Substantia nigra (tissue), 51 donors: ENCODE measurements at places on chromosomes 11 and 22.

DNA sequence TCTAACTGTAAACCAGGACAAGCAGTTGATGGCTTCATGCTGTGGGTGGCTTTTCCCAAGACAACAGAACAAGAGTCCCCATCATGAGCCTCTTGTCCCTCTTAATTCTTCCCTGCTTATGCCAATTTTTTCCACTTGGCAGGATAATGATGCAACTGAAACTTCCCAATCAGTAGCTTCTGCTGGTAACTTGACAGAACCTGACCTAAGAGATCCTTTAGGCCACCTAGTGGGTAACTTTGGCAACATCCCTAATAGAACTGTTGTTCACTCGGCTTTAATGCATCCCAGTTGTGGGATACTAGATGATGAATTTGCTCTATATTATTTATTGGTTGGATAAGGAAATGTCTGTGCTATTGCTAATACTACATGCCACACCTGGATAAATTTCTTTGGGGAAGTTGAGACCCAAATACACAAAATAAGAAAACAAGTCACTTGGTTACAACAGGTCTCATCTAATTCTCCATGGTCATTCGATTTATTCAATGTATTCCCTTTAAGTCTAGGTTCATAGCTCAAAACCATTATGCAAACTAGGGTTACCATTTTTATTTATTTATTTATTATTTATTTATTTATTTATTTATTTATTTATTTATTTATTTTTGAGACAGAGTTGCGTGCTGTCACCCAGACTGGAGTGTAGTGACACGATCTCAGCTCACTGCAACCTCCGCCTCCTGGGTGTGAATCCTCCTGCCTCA, 41.4 kb upstream of the NFAM1 start:
- DNase-seq: no peak

- DNase-seq: no peak
These were observed at the start of gene TTLL8 for GRCh38 chr22:50058061-50058905. Gene TTLL8, minus strand, starts transcription at chr22:50058298.

DNA sequence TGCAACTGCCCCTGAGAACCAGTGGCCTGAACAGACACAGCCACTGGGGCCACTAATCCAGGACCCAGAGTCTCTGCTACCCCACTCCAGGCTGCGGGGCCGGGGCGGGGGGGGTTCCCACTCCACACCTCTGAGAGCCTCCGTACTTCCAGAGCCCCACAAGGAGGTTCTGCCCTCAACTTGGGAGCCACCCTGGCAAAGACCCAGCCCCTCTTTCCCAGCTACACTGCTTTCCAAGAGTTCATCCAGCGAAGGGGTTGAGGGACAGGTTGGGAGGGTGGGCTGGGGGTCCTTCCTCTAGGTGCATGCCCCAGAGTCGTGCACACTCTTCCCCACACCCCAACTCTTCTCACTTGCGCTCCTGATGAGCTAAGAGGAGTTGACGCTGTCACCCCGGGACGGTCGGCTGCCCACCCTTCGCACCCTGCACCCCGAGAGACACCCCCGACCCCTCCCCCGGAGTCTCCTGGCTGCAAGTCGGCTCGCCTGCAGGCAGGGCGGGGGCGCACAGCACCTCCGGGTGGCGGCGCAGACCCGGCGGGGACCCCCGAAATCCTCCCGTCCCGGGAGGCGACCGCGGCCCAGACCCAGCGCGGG, 531 bp downstream of the RAB3IL1 start:
- DNase-seq: no peak

- DNase-seq: no peak
These were observed 13.7 kb downstream of the CSTF3 start for GRCh38 chr11:33147559-33147958.

DNA sequence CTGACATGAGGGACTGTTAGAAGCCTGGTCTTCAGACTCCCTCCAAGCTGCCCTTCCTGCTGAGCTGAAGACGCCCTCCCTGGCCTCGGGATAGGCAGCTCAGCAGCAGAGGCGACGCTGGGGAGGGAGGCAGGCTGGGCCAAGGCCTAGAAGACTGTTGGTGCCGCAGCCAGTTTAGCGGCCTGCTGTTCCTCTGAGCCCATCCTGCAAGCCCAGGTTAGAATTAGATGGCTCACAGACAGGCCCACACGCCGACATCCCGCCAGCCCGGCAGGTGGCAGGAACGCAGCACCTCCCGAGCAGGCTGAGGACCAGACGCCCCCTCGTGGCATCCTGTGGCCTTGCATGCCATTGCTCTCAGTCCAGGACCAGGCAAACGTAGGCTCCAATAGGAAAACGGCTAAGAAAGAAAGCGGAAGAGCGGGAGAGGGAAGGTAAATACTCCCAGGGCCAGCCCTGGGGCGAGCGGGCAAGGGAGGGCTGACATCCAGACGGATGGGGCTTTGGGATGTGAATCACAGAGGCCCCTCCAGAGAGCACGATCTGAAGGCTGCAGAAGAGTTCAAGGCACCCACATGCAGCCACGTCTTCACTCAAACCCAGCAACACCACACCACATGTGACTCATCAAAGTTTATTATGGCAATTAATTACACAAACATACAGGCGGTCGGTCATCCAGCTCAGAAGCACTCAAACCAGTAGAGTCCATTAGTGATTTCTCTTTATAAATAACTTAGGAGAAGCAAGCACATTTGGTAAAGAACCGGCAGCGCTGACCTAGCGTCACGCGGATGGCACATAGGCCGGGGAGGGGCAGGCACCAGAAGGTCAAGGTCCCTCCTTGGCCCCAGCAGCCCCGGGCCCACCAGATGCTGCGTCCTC, 27.6 kb downstream of the CD5 start:
- DNase-seq: no peak

DNA sequence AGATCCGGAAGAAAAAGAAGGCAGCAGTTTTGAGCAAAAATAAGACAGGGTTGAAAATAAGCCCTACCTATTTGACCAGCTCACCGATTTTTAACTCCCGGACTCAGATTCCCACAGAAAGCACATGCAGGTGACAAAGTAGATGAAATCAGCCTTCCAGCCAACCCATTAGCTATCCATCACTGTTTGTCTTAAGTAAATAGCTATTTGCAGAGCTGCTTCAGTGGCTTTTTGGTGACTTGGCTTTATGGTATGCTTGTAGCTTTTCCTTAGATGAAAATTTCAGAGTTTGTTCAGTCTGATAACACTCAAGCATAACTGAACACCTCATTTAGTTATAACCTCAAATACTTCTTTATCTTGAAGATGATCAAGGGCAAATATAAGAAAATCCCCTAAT, 192.6 kb downstream of the HIPK3 start:
- DNase-seq: no peak

- DNase-seq: no peak
These were observed 23.2 kb downstream of the HIPK3 start for GRCh38 chr11:33280411-33280810.

DNA sequence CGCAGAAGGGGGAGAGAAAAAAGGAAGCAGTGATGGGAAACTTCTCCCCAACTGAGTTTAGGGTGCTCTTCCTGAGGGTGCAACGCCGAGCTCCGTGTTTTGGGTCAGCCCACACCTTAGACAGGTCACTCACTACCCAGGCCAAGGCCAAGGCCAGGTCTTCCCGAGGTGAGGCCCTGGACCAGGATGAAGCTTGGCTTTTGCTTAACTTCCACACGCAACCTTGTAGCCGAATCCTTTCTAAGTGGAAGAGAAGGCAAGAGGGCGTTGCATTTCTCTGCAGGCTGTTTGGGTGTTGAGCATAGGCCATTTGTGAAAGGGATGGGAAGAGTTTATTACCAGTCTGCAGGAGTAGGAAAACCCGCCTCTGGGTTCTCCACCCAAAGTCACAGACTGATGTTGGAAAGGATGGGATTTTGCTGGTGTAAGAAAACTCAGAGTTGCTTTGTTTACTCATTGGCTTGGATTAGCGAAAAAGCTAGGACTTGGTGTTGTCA, 1.5 kb downstream of the KREMEN1 start:
- DNase-seq: no peak

DNA sequence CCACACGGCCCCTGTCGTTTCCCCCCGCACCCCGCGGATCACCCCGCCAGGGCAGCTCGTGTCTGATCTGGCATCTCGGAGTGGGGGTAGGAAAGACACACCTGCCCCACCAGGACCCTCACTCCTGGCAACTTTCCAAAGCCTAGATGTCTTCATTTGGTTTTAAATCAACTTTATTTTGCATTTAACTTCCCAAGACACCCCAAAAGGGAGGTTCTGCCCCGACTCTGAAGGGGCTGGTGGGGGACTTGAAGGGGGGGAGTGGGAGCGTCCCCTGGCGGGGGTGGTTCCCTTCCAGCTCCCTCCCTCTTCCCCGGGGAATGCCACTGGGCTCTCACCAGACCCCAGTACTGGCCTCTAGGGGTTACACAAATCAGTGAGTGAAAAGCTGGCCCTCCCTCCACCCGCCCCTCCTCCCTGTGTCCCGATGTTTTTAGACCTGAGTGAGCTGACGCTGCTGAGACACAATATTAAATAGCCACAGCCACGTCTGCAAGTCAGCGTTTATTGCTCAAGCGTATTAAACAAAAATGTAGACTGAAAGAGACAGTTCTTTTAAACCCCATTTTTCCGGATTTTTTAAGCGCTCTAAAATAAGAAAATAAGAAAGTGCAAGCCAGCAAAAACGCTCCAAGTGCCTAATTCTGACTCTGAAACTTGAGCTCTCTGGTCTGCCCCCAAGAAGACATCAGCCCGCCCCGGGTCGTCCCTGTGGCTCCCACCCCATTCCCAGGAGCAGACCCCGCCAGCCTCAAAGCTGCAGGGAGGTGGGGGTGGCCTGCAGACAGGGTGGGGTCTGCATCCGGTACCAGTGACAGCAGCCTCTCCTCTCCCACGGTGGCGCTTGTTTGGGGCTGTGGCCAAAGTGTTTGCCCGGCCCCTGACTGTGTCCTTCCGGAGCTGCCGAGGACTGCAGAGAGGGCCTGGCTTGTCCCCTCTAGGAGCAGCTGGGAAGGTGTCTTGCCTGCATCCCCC, 1.1 kb upstream of the TTLL8 start:
- DNase-seq: no peak

GRCh38 chr11:83159902-83160865, 3.3 kb downstream of the PCF11 start:
- DNase-seq: no peak

DNA sequence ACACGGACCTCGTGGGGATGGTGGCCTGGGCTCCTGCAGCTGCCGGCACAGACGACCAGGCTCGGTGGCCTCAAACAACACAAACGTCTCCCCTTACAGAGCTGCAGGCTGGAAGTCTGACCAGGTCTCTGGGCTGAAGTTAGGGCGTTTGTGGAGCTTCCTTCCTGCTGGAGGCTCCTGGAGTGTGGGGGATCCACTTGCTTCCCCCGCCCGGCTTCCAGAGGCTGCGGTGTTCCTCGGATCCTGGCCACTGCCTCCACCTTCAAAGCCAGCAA, 313.5 kb downstream of the CTTN start:
- DNase-seq: no peak

DNA sequence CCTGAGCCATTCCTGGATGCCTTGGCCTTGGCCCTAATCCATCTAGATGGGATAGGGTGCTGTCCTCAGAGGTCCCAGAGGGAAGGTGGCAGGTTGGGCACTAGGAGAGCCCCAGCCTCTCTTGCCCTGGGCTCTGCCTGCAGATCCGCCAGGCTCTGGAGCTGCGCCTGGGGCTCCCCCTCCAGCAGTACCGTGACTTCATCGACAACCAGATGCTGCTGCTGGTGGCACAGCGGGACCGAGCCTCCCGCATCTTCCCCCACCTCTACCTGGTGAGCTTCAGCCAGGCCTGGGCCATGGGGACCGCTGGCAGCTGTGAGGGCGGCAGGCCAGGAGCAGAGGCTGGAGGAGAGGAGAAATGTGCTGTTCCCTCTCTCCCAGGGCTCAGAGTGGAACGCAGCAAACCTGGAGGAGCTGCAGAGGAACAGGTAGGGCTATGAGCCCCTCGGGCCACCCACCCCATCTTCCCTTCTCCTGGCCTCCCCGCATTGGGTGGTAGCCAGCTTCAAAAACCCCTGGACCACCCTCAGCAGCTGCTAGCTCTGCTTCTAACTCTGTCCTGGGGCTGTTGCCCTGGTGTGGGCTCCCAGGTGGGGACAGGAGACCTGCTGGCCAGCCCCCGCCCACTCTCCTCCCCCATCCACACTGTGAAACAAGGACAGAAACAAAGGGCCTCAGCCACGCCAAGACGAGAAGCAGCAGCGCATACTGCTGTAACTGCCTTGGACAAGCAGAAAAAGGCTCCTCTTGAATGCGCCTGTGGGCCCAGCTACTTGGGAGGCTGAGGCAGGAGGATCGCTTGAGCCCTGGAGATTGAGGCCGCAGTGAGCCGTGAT, 4.9 kb downstream of the SSH3 start:
- no peak for DNase-seq

DNA sequence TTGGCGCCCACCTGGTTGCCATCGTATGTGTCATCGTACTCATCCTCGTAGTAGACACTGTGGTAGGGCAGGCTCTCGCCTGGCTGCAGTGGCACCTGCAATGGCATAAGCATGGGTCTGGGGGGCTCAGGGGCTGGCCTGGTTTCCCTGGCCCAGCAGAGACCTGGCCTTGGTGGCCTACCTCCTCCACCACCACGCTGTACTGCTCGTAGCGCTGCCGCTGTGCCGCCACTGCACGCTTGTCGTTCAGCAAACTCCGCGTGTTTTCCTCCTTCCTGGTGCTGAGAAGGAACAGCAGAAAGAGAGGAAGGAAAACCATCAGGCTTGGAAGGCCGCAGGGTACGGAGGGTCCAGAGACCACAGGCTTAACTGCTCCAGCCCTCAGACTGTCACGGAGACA, 26.2 kb downstream of the UQCR10 start:
- no peak for DNase-seq

GRCh38 chr11:67282876-67283371, 6.2 kb upstream of the ANKRD13D start:
- no peak for DNase-seq

GRCh38 chr11:123628936-123629683, 25.3 kb downstream of the SCN3B start:
- DNase-seq: no peak

DNA sequence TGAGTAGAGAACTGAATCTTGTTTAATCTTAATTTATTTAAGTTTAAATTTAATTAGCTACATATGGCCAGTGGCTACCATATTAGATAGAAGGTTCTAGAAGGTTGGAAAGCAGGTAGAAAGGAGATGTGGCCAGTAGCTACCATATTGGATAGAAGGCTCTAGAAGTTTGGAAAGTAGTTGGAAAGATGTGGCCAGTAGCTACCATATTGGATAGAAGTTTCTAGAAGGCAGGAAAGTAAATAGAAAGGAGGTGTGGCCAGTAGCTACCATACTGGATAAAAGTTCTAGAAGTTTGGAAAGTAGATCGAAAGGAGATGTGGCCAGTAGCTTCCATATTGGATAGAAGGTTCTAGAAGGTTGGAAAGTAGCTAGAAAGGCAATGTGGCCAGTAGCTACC, 2.2 kb downstream of the CRYBA4 start:
- DNase-seq: no peak

- no peak for DNase-seq
These were observed 7.3 kb downstream of the SNX19 start for GRCh38 chr11:130908770-130909625.
